Activated naive CD8-positive, alpha-beta T cell treated with anti-CD3 and anti-CD28 coated beads, Interleukin-2, amount 10 ng/mL, durations not matched to agents 7 days and 5 days (primary cell): ENCODE measurements at places on chromosomes 1 and 21.
A peak's percentile ranks its signal among the peaks of the same experiment; 100 is the strongest.

GRCh38 chr1:89311757-89312156, 39.1 kb upstream of the GBP5 start:
- DNase-seq = no peak
- H3K27me3 ChIP-seq = no peaks in the 10 kb centered on the region
- H3K4me1 ChIP-seq = peaks cover 34% of the 10 kb centered on the region
- peak overlapping the region; percentile 90 for H3K27ac ChIP-seq
- peaks cover 43% of the 10 kb centered on the region for H3K36me3 ChIP-seq
- no peak overlapping the region for H3K4me3 ChIP-seq

- peaks cover 9% of the 10 kb centered on the region for H3K4me1 ChIP-seq
- peak overlapping the region; percentile 97 for H3K4me3 ChIP-seq
- H3K36me3 ChIP-seq = peaks cover 9% of the 10 kb centered on the region
- DNase-seq = peak; percentile 63
- H3K27ac ChIP-seq = peak overlapping the region; percentile 81
Measured at GRCh38 chr1:145858238-145858900, 512 bp downstream of the PIAS3 start.

DNA sequence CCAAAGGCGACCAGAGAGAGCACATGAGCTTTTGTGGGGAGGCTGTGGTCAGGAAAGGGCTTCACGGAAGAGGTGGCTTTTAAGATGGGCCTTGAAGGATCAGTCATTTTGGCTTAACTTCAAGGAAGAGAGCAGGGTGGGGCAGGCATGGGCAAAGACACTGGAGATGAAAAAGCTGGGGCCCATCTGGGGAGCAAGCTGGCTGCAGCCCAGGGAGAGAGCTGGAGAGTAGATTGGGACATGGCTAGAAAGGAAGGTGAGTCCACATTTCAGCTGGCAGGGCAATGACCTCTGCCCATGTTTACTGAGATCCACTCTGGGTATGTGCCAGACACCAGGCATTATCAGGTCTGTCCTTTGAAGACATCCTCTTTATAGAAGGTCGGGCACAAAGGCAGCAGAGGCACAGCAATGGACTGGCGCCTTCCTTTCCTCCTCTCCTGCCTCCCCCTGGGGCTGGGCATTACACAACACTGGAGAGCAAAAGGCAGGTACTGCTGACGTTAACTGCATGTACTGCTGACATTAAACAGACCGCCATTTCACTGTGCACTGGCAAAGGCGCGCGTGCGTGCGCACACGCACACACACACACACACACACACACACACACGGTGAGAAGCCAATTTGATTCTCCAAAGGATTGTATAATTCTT, 2.2 kb upstream of the UBXN10 start:
- H3K27me3 ChIP-seq = peaks cover 15% of the 10 kb centered on the region
- no peak for DNase-seq
- peaks cover 39% of the 10 kb centered on the region for H3K4me1 ChIP-seq
- H3K27ac ChIP-seq = no peak overlapping the region
- no peak overlapping the region for H3K4me3 ChIP-seq

DNA sequence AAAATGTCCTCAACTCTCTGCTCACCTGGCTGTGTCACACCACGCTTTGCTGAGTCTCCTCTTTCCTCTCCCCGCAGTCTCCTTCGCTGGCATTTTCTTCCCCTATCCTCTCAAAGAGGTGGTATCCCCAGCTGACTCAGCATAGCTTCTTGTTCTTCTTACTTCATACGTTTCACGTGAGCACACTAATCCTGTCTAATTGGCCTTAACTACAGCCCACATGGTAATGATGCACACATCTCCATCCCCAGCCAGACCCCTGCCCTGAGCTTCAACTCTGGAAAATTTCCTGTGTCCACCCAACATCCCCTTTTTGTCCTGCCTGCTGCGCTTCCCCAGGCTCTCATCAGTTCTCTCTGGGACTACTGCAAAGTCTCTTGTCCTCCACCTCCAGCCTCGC, 169.8 kb downstream of the TTLL7 start:
- no peaks in the 10 kb centered on the region for H3K36me3 ChIP-seq
- no peaks in the 10 kb centered on the region for H3K27me3 ChIP-seq
- no peak overlapping the region for H3K4me3 ChIP-seq
- H3K4me1 ChIP-seq = no peaks in the 10 kb centered on the region
- no peak for DNase-seq

DNA sequence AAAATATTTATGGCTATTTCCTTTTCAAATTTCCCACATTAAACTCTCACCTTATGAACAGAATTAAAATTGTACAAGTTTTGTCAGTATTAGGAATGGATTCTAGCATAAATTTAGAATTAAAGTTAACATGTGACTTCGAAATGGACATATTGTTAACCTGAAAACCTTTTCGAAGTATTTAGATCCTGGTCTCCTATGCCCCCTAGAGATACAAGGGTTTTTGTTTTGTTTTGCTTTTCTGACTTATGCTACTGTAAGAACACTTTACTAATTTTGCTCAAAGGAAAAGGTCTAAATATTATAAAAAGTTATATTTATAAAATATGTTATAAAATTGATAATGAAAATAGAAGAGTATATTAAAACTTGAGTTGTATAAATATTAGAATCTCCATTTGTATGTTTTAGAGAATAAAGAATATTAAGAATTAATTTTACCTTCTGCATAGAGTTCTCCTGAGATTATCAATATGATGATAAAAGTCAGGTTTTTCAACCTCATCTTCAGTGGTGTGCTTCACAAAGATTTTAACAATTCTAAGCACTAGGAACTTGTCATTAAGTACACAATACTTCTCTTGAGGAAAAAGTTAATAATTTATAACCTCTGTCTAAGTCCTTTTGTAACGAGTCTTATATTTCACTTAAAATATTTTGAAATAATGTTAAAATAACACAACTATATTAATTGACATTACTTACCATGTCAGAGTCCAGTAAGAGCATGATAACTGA, at the start of gene F13B:
Gene F13B, minus strand, starts transcription at position 542 of the 738 bp plus-strand sequence. Its CDS starts 37 bp downstream, at position 505.
- H3K4me3 ChIP-seq = no peak within 1 kb of the TSS
- DNase-seq = no peak
- no peaks in the 10 kb centered on the region for H3K36me3 ChIP-seq
- no peaks in the 10 kb centered on the region for H3K4me1 ChIP-seq
- peaks cover 11% of the 10 kb centered on the region for H3K27me3 ChIP-seq
- no peak within 1 kb of the TSS for H3K27ac ChIP-seq

- H3K4me3 ChIP-seq = peak overlapping the region; percentile 63
- H3K36me3 ChIP-seq = peaks cover 38% of the 10 kb centered on the region
- H3K27ac ChIP-seq = peak overlapping the region; percentile 79
Measured at GRCh38 chr21:35476621-35477395, 427.7 kb upstream of the RUNX1 start.

DNA sequence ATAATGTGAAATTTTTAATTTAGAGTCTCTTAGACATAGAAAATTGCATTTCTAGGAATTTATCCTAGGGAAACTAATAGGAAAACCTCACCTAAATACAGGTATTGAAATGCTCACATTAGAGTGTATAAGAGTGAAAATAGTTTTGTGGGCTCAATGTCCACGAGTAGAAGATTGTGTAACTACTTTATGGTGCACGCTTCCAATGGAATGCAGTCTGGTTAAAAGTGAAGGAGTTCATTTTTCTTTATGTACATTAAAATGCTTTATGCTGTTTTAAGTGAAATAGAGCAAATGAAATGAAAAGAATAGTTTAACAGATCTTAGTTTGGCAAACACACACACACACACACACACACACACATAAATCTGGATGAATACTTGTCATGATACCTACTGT, 278.2 kb downstream of the USP25 start:
- H3K4me3 ChIP-seq = no peak overlapping the region
- no peak overlapping the region for H3K27ac ChIP-seq
- H3K27me3 ChIP-seq = peaks cover 3% of the 10 kb centered on the region
- no peak for DNase-seq

- H3K4me1 ChIP-seq = peaks cover 2% of the 10 kb centered on the region
- peaks cover 1% of the 10 kb centered on the region for H3K27me3 ChIP-seq
- H3K36me3 ChIP-seq = no peaks in the 10 kb centered on the region
- H3K4me3 ChIP-seq = no peak overlapping the region
- no peak for DNase-seq
Measured at GRCh38 chr1:39776400-39776713, 5.2 kb upstream of the OXCT2 start.

DNA sequence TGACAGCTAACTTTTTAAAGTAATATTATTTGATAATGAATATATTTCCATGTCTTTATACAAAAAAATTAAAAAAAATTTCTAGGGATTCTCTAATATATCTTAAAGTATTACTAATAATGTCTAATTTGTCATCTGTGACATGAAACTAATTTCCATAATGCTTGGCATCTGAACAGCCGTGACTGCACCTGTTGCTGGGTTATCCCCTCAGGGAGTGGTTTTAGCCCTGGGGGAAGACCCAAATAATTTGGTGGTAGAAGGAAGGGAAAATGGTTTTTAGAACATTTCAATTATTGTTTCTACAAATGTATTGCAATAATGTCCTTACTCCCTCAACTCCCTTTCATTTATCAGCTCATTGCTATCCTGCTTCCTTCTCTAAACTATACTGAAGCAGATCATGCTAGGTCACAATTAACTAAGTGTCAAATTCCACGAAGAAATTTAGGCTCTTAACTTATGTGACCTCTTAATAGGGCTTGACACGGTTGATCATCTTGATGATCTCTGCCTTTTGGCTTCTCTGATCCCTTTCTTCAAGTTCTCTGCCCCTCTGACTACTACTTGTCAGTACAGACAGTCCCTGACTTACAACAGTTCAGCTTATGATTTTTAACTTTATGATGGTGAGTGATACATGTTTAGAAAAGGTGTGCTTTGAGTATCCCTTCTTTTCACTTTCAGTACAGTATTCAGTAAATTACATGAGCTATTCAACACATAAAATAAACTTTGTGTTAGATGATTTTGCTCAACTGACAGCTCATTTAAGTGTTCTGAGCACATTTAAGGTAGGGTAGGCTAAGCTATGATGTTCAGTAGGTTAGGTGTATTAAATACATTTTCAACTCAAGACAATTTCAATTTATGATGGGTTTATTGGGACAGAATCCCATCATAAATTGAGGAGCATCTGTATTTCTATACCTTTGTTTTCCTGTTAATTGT, 26.4 kb upstream of the DPH5 start:
- DNase-seq = no peak
- peaks cover 6% of the 10 kb centered on the region for H3K4me1 ChIP-seq
- peaks cover 20% of the 10 kb centered on the region for H3K36me3 ChIP-seq
- H3K27me3 ChIP-seq = no peaks in the 10 kb centered on the region
- no peak overlapping the region for H3K4me3 ChIP-seq

GRCh38 chr1:160394673-160395072, 5.7 kb upstream of the VANGL2 start:
- H3K4me3 ChIP-seq = no peak overlapping the region
- peaks cover 1% of the 10 kb centered on the region for H3K4me1 ChIP-seq
- no peaks in the 10 kb centered on the region for H3K36me3 ChIP-seq
- peaks cover 14% of the 10 kb centered on the region for H3K27me3 ChIP-seq
- H3K27ac ChIP-seq = no peak overlapping the region

DNA sequence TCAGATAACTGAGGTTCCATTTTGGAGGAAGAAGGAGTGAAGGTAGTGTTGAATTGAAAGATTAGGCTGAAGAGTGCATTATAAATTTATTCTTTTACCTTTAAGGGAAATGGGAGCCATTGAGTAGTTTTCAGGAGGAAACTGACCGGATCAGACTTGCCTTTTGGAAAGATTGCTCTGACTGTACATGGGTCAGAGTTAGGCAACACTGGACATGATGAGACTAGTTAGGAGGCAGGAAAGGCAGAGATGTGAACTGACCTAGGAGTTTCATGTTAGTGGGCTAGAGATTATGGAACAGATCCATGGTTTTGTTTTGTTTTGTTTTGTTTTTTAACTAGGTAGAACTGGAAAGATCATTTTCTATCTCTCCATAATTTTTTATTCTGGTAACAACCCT, 78.2 kb downstream of the SNX7 start:
- H3K27me3 ChIP-seq = peaks cover 10% of the 10 kb centered on the region
- no peaks in the 10 kb centered on the region for H3K36me3 ChIP-seq
- H3K4me1 ChIP-seq = no peaks in the 10 kb centered on the region
- no peak overlapping the region for H3K4me3 ChIP-seq
- H3K27ac ChIP-seq = no peak overlapping the region
- no peak for DNase-seq

DNA sequence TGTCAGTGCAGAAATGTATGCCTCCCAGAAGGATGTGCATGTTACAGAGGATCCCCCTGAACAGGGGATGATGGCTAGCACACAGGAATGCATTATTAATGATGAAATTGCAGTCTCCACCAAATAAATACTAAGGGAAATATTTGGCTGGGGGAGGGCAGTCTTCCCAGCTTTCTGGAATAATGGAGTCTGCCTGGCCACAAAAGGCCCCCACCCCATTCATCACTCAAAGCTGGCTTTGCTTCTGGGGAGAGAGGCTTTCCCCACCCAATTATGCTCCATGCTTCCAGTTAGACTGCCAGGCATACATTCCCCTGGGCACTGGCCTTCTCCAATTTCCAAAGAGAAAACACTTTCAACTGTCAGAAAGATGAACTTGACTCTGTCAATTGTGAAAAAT, 302.7 kb downstream of the SIPA1L2 start:
- H3K4me3 ChIP-seq = no peak overlapping the region
- DNase-seq = no peak
- H3K4me1 ChIP-seq = no peaks in the 10 kb centered on the region

GRCh38 chr1:217136895-217137205, 413.6 kb upstream of the ESRRG start:
- peaks cover 10% of the 10 kb centered on the region for H3K36me3 ChIP-seq
- H3K27me3 ChIP-seq = peaks cover 84% of the 10 kb centered on the region
- H3K27ac ChIP-seq = no peak overlapping the region
- H3K4me1 ChIP-seq = peaks cover 14% of the 10 kb centered on the region
- DNase-seq = no peak

GRCh38 chr1:22919341-22920025, 53.2 kb downstream of the LACTBL1 start:
- no peak for DNase-seq
- H3K36me3 ChIP-seq = no peaks in the 10 kb centered on the region
- peaks cover 4% of the 10 kb centered on the region for H3K27me3 ChIP-seq
- H3K4me1 ChIP-seq = no peaks in the 10 kb centered on the region
- no peak overlapping the region for H3K4me3 ChIP-seq

- no peaks in the 10 kb centered on the region for H3K27me3 ChIP-seq
- H3K36me3 ChIP-seq = peaks cover 32% of the 10 kb centered on the region
- no peak for DNase-seq
- no peaks in the 10 kb centered on the region for H3K4me1 ChIP-seq
- H3K27ac ChIP-seq = no peak overlapping the region
Measured at GRCh38 chr1:203069030-203069747, 16.6 kb downstream of the MYOG start.

DNA sequence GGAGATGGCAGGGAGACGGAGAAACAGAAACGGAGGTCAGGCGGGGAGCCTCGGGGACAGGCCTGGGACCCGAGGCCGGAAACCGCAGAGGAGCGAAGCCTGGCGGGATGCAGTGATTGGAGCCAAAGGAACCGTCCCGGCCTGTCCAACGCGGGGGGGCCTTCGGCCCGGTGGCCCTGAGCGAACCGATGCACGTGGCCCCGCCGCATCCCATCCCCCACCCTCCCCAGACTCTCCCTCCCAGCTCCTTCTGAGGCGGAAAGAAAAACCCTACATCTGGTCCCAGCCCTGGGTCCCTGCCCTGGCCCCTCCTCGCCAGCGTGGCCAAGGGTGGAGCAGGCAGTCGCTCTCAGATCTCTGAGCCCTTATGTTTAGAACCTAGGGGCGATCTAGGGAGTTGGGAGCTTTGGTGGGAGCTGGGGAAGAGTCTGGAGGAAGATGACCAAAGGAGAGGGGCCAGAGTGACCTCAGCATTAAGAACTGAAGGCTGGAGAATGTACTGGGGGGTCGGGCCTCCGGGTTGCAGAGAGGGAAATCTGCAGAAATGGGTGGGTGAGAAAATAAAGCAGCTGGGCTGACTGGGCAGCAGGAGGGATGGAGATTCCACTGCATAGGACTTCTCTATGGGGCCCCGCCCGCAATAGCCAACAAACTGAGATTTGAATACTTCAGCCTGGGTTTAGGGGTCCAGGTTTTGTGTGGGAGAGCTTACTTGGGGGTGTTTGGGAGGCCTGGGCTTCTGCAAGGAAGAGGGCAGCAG, 1.5 kb upstream of the CRABP2 start:
- peaks cover 17% of the 10 kb centered on the region for H3K4me1 ChIP-seq
- peaks cover 45% of the 10 kb centered on the region for H3K27me3 ChIP-seq
- H3K27ac ChIP-seq = no peak overlapping the region
- DNase-seq = no peak
